ENCODE measurements at places on chromosomes 2 and 18.

DNA sequence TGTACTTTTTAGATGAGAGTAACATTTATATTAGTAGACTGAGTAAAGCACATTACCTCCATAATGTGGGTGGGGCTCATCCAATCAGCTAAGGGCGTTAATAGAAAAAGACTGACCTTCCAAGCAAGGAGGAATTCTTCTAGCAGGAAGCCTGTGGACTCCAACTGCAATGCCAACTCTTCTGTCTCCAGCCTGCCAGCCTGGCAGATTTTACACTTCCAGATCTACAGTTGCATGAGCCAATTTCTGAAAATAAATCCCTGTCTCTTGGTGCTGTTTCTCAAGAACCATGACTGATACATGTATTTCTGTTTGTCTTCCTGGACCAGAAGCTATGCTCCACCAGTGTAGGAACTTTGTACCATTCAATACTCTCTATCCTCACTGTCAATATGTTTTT is 69.0 kb upstream of the LMAN1 start:
- no peak for DNase-seq

- no peak for DNase-seq
Observed at GRCh38 chr2:200274116-200275075, 32.1 kb upstream of the SPATS2L start.

DNA sequence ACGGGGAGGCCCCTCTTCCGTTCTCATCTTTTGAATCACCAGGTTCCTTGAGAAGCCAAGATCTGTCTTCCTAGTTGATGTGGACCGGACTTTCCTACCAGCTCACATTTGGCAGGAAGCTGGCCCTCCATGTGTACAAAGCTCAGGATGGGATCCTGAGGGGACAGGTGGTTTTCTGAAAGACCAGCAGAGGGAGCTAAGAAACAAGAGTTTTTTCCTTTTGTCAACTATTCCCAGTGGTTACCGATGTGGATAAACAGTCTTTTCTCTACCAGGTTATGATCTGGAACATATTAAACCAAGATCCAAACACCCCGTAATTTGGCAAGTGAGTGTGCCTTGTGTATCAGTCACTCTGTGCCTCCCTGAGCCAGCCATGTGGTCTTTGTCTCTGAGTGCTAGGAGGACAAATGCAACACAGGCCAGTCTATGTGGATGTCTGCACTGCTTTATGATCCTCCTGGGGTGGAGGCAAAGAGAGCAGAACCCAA is 25.1 kb upstream of the ARHGAP25 start:
- DNase-seq, result peak; percentile 49

DNA sequence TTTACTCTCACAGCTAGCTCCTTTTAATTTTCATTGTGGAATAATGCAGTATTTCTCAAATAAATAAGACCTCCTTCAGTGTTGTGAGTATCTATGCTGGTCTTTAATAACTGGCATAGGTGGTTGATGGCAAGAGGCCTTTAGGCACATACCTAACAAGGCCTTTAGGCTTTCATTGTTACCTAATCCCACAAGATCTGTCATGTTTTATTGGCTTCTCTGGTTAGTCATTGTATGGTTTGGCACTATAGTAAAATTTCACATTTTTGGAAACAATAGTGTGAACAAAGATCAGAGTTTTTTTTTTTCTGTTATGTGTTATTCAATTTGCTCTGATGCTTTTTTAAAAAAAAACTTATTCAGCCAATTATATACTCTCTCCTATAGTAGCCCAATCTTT is 89.8 kb upstream of the NEUROD1 start:
- no peak for DNase-seq

DNA sequence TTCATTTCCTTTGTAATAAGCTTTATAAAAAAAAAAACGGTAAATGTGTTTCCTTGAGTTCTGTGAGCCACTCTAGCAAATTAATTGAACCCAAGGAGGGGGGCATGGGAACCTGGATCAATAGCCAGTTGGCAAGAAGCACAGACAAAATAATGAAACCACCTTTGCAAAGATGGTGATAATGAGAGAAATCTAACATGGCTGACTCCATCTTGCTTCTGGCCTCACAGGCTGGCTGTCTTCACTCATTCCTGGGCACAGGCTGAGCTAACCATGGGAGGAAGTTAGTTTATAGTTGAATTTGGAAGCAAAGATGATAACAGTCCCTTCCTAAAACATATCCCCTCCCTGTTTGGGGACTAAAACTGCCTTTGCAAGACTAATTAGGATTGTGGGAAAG is 95.1 kb downstream of the B3GNT2 start:
- DNase-seq, result no peak

GRCh38 chr2:111160758-111161157 is 40.0 kb downstream of the BCL2L11 start:
- no peak for DNase-seq

DNA sequence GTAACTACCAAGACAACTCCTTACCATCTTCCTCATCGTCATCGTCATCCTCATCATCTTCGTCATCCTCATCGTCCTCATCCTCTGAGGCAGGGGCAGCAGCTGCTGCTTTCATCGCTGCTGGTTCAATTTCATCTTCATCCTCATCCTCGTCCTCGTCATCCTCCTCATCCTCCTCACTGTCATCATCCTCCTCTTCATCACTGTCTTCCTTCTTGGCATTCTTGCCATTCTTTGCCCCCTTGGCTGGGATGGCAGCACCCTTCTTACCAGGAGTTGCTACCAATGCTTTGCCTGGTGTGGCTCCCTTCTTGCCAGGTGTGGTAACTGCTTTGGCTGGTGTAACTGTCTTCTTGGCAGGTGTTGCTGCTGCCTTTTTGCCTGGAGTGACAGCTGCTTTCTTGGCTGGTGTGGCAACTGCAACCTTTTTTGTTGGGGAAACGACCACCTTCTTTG is 2.7 kb downstream of the NCL start:
- no peak for DNase-seq

DNA sequence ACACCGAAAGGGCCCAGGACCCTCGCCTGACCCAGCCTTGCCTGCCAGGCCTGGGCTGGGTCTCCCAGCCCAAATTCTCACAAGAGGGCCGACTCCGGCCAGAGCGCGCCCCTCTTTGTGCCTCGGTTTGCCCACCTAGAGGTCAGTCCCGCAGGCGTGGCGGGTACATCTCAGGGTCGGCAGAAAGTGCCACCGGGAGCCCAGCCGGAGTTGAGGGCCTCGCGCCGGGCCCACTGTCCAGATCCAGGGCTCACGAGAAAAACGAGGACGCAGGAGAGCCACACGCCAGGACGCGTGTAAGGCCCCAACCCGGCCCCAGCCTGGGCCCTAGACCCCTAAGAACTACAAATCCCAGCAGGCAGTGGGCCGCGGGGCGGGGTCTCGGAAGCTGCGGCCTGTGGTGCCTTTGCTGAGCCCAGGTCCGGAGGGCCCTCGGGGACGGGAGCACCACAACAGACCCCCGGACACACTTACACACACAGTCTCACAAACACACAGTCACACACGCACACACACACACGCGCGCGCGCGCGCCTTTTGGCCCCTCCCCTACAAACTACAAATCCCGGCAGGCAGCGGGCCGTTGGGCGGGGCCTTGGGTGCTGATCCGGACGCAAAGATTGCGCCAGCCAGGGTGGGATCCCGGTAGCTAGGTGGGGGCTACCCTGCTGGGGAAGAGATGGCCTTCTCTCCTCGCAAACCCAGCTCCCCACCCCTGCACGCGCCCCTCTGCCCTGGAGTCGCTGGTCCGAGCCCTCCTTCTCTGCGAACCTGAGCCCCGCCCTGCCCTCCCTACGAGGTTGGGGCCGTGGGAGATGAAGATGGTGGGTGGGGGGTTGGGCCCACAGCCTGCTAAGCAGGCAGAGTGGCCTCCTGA is at the start of gene SH2D6:
TSS of gene SH2D6 (plus strand) at position 583 of the 877 bp plus-strand sequence. CDS start 10,752 bp downstream, outside the sequence.
- DNase-seq, result peak; percentile 77

DNA sequence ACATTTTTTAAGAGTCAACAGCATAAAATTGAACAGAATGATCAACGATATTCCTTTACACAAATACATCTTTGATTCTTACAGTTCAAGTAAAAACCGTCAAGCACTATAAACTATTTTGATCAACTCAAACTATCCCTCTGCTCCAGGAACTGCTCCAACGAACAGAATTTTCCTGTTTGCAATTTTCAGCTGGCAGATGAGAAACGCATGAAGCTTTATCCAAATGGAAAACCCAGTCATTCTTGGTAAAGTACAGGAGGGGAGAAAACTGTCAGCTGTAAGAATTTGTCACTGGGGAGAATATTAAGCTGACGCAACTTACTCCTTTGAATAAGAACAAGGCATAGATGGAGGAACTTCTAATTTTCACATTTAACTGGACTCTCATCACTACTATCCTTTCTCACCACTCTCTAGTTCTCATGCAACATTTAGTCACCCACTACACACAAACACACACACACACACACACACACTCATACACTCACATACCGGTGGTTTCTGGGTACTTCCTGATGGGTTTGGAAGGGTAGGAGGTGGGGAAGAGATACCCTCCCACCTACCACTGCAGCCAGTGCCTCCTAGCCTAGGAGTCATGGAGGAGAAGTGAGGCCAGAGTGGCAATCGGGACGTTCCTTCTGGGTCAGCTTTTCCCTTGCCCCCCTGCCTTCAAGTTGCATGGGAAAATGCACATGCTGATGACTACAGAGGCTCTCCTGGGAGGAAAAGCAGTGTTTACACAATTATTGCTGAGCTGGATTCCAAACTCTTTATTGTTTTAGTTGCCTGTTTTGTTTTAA is 54.0 kb upstream of the SPATS2L start:
- DNase-seq, result no peak

DNA sequence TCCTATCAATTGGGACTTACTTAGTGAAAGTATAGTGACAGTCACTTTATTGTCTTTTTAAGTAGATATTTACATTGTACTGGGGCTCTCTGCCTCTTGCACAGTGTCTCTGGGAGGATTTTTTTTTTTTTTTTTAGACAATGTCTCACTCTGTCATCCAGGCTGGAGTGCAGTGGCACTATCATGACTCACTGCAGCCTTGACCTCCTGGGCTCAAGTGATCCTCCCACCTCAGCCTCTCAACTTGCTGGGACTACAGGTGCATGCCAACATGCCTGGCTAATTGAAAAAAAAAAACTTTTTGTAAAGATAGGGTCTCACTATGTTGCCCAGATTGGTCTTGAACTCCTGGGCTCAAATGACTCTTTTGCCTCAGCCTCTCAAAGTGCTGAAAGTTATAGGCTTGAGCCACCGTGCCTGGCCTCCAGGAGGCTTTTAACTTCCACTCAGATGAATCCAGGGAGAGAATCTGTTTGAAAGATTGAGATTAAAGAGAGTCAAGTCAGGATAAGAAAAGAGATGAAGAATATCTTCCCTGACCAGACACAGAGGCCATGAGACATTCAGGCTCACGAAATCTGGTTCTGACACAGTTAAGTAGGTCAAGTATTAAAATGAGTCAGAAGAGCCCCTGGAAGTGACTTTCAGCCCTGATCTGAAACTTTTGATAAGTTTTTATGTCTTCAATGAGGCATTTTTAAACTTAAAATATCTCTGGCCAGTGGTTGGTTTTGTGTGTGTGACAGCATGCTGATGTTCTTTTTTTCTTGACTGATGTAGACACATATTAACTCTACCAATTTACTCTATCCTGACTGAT is 18.3 kb downstream of the ARHGEF33 start:
- no peak for DNase-seq

DNA sequence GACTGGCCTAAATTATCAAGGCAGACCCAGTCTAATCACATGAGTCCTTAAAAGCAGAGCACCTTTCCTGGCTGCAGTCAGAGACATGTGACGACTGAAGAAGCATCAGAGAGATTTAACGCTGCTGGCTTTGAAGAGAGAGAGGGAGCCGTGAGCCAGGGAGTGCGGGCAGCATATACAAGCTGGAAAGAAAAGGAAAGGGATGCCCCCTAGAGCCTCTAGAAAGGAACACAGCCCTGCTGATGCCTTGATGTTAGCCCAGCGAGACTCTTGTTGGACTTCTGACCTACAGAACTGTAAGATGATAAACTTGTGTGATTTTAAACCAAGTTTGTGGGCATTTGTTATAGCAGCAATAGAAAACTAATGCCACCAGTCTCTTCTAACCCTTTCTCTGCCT is 58.1 kb downstream of the HEATR5B start:
- DNase-seq, result no peak

DNA sequence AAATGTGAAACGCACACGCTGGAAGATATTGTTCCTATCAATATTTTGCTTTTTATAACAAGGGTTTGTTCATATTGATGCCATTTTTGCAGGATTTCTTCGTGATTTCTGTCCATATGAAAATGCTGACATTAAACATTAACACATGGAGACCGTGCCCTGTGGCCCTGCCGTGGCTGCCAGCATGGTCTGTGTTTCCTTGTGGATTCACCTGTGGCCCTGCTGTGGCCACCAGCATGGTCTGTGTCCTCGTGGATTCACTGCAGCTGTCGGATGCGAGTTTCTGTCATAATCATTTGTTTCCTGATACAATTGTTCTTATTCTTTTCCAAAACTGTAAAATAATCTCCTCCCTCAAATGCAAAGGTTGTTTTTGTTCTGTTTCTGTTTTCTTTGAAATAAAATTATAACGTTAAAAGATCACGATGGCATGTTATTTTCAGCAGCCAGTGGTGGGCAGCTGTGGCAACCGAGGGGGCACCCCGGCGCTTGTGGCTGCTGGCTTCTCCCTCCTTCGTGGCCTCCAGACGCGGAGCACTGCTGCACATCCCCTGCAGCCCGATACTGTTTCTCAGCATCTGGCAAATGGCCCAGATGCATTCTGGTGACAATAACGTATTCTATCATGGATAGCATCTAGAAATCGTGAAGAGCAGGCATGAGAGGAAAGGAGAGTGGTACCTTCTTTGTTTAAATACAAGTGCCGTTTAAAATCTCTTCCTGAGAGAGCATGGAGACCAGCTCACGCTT is 143.5 kb downstream of the PTGR3 start:
- no peak for DNase-seq

GRCh38 chr2:234565842-234566619 is 69.2 kb upstream of the ARL4C start:
- no peak for DNase-seq

DNA sequence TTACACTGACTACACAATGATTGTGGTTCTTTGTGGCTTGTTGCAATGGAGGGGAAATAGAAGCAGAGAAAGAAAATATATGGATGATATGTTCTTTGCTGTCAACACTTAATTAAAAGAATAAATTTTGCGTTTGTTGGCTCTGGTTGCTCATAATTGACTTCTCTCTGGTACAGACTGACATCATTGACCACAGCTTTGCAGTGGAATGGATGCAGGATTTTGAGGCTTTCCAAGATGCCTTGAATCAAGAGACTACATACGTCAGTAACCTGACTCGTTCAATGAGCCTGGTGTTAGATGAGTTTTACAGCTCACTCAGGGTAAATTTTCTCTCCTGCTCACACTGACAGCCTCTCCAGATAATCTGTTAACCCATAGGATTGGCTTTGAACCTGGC is 9.9 kb downstream of the GPN1 start:
- DNase-seq, result no peak

GRCh38 chr2:134745023-134745422 is 26.2 kb upstream of the TMEM163 start:
- DNase-seq, result no peak

DNA sequence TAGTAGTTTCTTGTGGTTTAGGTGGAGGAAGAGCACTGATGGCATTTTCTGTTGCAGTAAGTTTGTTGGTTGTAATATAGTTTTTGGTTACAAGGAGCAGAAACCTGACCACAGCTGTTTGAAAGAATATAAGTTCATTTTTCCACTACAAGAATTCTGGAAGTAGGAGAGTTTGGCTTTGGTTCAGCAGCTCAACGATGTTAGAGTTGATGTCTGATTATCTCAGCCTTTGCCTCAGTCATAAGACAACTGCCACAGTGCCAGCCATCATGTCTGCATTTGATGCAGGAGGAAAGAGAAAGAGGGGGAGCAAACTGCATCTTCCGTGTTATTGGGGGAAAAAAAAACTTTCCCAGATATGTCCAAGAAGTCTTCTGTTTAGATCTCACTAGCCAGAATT is 119.1 kb downstream of the LYPD1 start:
- no peak for DNase-seq
